Hematopoietic multipotent progenitor cell (in vitro differentiated cells): ENCODE measurements at places on chromosomes 7 and 10.
A peak's percentile ranks its signal among the peaks of the same experiment; 100 is the strongest.

DNA sequence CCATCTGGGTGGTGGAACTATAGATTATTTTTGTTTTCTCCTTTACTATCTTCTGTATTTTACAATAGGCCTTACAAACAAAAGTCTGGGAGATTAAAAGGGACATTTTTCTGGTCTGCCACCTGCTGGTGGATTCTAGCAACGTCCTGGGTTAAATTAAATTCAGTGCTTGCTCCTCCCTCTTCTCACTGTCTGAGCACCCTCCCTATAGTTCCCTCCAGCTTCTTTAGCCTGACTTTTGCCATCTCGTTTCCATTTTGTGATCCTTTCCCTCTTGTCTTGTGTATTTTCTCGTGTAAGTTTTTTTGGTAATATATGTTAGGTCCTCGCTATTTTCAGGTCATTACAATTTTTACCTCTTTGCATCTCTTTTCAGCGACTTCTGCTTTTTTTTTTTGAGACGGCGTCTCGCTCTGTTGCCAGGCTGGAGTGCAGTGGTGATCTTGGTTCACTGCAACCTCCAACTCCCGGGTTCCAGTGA is 16.1 kb downstream of the ANKRD16 start:
- peak; percentile 40 for DNase-seq

DNA sequence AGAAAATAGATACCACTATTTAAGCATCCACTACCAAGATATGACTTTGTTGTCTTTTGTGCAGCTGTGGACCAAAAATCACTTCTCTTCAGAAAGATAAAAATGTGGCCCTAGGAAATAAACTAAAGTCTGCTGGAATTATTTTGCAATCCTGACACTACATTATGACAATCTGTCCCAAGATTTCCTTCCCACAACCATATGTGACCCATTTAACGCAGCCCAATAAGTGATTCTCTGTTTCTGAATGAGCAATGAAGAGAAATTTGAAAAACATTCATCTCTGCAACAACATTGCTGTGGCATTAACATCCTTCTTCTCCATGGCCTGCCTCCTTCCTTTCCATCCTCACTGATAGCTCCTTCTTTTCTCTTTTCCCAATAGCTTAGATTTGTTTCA is 212.0 kb downstream of the TSPAN12 start:
- no peak for DNase-seq

GRCh38 chr10:53737132-53737531 is 964.5 kb upstream of the MBL2 start:
- no peak for DNase-seq

GRCh38 chr10:67492317-67493019 is 203.5 kb downstream of the CTNNA3 start:
- DNase-seq: no peak

- no peak for DNase-seq
Observed at GRCh38 chr10:83229991-83230390, 909.3 kb upstream of the GHITM start.
